ENCODE measurements at places on chromosomes 3 and 15.

DNA sequence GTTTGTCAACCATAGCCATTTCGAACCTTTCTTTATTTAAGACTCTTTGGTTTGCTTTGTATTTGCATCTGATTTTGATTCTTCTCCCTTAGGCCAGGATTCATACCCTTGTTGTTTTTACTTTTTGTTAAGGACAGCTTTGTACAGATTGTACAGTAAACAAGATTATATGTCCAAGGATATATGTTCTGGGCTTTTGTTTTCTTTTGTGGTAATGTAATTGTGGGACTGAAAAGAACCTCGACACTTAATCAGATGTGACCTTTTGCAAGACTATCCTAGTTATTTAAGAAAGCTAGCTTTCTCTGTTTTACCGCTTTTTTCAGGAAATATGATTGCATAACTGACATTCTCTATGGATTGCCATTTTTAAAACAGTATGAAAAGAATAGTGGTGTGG, 67.0 kb upstream of the SAMMSON start:
- DNase-seq, result no peak

GRCh38 chr3:3170998-3171397, 8.5 kb downstream of the CRBN start:
- no peak for DNase-seq

GRCh38 chr15:70407336-70407670, 309.6 kb upstream of the TLE3 start:
- DNase-seq, result no peak

- no peak for DNase-seq
These were observed 6.3 kb downstream of the PXYLP1 start for GRCh38 chr3:141237701-141238521.

DNA sequence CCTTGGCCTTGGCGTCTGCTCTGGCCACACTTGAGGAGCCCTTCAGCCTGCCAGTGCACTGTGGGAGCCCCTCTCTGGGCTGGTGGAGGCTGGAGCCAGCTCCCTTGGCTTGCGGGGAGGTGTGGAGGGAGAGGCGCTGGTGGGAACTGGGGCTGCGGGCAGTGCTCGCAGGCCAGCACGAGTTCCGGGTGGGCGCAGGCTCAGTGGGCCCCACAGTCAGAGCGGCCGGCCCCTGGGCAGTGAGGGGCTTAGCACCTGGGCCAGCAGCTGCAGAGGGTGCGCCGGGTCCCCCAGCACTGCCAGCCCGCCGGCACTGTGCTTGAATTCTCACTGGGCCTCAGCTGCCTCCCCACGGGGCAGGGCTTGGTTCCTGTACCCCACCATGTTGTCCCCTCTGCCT, 68.7 kb upstream of the KCNAB1 start:
- DNase-seq, result no peak

- no peak for DNase-seq
These were observed 3.4 kb downstream of the CD96 start for GRCh38 chr3:111545349-111545748.

- no peak for DNase-seq
These were observed 170.3 kb downstream of the CHDH start for GRCh38 chr3:53675942-53676341.

DNA sequence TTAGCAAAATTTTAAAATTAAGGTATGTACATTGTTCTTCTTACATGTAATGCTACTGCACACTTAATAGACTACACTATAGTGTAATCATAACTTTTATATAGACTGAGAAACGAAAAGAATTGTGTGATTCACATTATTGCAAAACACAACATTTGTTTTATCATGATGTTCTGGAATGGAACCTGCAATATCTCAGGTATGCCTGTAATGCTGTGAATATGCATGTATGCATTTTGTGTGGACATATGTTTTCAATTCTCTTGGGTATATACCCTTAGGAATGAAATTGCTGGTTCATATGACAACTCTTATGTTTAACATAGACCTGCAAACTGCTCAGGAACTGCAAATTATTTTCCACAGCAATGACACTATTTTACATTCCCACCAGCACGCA, 38.6 kb upstream of the TJP1 start:
- no peak for DNase-seq
